Central memory CD8-positive, alpha-beta T cell (primary cell): ENCODE measurements at places on chromosomes 4 and X.

DNA sequence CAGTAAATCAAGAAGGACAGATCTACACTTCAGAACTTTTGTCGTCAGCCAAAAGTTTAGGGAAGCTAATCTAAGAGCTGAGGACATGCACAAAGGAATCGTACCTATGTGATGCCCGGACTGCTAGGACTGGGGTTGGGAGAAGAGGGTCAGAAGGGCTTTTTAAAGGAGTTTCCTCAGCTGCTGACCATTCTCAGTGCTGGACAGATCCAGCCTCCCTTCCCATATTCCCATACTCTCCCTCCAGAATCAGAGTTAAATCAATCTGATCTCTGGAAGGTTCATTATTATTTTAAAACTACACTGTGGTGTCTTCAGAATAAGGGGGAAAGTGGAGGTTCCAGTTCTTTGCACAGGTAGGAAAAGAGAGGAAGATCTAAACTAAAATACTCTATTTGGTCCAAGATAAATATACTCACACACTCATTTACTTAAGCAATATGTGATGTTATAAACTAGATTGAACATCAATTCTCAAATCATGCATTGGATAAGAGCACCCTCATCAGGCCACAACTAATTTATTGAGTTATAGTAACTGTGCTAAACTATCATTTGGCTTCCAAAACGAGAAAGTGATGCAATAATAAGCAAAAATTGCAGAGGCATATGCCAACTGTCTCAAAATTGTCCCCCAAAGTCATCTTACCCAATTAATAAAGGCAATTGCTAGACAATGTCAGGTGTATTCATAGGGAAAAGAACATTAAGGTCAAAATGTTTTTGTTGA lies 124.7 kb downstream of the HNRNPD start:
- no peak for DNase-seq

DNA sequence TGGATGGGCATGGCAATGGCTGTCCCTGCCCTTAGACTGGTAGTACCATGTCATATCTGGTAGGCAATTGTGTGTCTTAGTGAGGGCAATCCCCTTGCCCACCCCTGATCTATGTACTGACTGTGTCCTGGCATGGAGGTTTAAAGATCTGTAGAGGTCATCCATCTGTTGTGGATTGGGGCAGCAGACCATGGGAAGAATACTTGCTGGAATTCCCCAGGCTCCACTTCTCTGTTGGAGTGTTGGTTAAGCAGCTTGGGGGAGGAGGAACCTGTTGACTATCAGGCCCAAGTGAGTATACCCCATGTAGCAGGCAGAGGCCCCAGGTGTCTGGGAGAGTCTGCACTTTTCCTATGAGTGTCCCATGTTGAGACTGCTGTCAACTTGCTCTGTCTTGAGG lies 246.7 kb upstream of the DIPK2B start:
- DNase-seq: no peak

- DNase-seq: no peak
These were observed 24.5 kb upstream of the KDM5C start for GRCh38 chrX:53249408-53250042.

- no peak for DNase-seq
These were observed 148.2 kb upstream of the FAT1 start for GRCh38 chr4:186871856-186872255.

DNA sequence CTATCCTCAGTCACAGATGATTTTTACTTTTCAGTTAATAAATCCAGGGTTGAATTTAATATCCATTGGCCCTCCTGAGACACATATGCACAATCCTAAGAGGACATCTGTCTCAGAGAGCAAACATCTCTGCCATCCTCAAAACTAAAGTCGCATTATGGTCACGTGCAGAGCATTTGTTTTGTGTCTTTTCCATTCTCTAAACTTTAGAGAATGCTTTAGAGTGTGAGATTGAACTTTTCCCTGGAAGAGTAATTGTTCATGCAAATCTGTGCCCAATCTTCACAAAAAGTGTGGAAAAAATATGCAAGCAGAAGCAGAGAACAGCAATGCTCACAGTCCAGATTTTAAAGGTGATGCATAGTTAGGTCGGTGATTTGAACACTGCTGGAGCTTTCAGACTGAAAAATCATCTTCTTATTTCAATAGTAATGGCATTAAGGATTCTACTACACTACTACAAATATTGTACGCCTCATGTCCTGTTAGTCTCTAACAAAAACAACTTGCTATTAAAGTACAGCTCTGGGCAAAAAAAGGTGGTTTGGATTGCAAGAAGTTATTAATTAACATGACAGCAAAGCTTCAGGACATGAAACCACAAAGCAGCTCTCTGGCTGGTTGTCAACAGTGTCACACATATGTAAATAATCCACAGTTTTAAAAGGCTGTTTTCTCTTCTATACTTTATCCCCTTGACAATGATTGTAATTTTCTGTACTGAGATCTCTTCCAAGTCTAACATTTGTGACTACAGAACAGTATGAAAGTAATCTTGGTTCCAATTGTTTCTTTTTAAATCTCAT lies 19.9 kb downstream of the DCHS2 start:
- no peak for DNase-seq

GRCh38 chrX:14173873-14174272 lies 144.2 kb upstream of the GEMIN8 start:
- DNase-seq: no peak

GRCh38 chr4:103754844-103755243 lies 35.1 kb upstream of the TACR3 start:
- no peak for DNase-seq
